Stimulated activated CD8-positive, alpha-beta memory T cell treated with anti-CD3 and anti-CD28 coated beads, Interleukin-15, amount 100 ng/mL, for 48 hours (primary cell): ENCODE measurements at places on chromosomes 2 and 18.

DNA sequence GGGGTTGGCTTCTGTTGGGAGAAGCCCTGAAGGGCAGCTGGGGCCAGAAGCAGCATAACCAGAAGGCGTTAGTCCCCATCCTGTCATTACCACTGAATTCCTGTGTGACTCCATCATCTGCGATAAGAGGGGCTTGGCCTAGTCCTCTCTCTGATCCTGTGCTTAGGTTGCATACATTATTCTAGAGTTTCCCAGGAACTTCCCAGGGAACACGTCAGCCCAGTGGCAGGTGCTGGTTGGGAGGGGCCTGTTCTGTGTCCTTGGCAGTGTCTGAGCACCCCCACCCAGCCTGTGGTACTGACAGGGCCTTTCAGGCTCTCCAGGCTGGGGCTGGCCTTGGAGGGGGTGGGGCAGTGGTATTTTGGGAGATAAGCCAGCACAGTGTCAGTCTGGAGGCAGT, 4.5 kb upstream of the TOGARAM2 start:
- DNase-seq, result no peak

DNA sequence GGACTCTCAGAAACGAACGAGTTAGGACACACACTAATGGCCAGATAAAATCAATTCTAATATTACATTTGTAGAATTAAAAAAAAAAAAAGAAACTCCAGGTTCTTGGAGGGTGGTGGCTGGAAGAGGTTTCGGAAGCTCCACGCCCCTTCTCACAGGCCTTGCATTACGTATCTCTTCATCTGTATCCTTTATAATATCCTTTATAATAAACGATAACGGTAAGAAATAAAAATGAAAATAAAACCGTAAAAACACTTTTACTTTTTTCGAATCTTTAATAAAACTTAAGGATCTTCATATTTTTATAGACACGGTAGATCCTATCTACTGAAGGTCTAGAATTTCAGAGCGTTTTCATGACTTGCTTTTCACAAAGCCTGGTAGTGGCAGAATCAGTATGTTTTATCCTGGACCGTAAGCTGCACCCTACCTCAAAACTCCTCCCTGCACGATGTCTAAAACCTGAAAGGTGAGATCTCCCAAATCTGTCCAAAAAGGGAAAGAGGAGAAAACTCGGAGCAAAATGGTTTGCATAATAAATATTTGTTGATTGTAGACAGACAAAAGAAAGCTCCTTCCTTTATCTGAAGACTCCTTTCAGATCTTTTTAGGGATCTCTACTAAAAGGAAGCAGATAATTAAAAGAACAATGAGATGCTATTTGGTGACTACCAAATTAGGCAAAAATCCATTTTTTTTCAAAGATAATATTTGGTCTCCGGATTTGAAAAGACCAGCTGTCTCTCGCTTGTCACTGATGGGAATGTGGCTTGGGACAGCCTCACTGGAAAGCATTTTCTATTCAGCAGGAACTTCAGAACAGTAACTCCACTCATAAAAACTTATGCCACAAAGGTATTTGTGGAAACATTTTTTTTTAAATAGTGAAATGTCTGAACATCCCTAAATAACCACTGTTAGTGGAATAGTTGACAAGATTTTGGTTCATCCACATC, 2.0 kb upstream of the CXCR4 start:
- DNase-seq, result no peak

- DNase-seq, result no peak
Measured at GRCh38 chr2:36451512-36451911, 95.9 kb downstream of the CRIM1 start.

- no peak for DNase-seq
Measured at GRCh38 chr2:201880579-201880978, 74.2 kb downstream of the CDK15 start.

GRCh38 chr2:60356346-60356745, 197.1 kb downstream of the BCL11A start:
- DNase-seq, result no peak

DNA sequence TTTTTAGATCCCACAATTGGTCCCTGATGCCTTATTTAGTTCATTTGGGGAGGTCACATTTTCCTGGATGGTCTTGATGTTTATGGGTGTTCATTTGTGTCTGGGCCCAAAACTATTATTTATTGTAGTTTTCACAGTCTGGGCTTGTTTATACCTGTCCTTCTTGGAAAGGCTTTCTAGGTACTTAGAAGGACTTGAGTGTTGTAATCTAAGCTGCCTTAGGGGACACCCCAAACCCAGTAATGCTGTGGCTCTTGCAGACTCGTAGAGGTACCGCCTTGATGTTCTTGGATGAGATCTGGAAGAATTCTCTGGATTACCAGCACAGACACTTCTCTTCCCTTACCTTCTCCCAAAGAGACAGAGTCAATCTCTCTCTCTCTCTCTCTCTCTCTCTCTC, 25.0 kb upstream of the ITSN2 start:
- DNase-seq, result no peak

DNA sequence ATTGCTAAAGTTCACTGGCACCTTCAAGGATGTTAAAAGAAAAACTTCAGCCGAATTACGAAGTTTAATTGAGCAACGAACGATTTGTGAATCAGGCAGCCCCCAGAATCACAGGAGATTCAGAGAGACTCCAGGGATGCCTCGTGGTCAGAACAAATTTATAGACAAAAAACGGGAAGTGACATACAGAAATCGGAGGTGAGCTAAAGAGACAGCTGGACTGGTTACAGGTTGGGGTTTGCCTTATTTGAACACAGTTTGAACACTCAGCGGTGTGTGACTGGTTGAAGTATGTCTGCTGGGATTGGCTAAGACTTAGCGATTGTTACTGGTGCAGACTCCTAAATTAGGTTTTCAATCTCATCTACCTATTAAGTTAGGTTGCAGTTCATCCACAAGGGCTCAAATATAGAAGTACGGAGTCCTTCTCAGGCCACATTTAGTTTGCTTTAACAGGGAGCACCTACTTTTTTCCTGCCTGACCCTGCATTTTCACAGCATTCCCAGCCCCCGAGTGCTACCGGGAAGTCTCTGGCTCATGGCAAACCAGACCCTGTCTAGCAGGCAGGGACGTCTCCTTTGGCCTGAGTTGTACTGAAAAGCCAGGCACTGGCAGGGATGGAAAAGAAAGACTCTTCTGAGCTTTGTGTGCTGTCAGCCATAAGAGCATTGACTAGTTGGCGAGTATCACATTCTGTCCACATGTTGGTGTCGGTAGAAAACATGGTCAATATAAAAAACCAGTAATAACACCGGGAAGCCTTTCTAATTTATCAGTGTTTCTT, 41.1 kb downstream of the CDCA7 start:
- DNase-seq, result no peak

DNA sequence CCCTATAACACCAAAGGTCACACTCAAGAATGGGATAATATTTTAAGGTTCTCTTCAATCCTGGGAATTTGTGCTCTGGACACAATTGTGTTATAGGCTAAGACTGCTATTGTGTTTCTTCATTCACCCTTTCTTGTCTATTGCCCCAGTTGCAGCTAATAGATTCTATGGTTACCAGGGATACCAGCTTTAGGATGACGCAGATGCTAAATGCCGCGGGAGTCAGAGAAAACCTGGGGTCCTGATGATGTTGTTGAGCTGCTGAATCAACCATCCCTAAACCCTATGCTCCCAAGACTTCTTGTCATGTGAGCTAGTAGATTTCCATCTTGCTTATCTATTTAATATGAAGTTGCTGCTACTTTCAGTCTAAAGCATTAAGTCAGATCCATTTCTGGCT, 5.4 kb downstream of the CRYGD start:
- no peak for DNase-seq

- DNase-seq, result no peak
Measured at GRCh38 chr2:178428396-178428806, 22.6 kb downstream of the PRKRA start.

DNA sequence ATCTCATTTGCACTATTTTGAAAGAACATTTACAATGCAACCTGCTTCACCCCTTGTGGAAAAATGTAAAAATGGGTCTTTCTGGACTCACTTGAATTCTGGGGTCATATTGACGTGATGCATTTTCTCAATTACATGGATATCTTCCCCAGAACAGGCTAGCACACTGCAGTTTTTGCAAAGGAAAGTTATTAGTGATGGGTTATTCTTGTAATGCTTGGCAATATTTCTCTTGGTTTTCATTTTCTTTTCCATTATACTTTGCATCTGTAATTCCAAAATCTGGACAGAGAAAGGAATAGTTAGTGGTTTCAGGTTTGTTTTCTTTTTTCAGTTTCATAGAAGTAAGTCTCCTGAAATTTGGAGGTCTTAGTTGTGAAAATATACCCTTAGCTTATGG, 24.8 kb upstream of the FAP start:
- no peak for DNase-seq

GRCh38 chr2:99688699-99689098, 198.9 kb upstream of the REV1 start:
- DNase-seq, result no peak

- DNase-seq, result no peak
Measured at GRCh38 chr2:166881177-166881576, 7.1 kb upstream of the XIRP2 start.

GRCh38 chr2:211401328-211401727, 844.9 kb downstream of the CPS1 start:
- no peak for DNase-seq
